ENCODE measurements at places on chromosomes 6 and 20.

GRCh38 chr6:109676724-109677123 lies 14.3 kb downstream of the AK9 start:
- DNase-seq = no peak

DNA sequence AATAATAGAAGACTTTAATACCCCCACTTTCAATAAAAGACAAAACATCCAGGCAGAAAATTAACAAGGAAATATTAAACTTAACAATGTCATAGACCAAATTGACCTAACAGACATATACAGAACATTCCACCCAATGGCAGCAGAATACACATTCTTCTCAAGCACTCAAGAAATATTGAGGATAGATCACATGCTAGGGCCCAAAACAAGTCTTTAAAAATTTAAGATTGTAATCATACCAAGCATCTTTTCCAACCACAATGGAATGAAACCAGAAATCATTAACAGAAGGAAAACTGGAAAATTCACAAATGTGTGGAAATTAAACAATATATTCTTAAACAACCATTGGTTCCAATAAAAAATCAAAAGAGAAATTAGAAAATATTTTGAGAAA lies 161.0 kb downstream of the COL12A1 start:
- DNase-seq = no peak

DNA sequence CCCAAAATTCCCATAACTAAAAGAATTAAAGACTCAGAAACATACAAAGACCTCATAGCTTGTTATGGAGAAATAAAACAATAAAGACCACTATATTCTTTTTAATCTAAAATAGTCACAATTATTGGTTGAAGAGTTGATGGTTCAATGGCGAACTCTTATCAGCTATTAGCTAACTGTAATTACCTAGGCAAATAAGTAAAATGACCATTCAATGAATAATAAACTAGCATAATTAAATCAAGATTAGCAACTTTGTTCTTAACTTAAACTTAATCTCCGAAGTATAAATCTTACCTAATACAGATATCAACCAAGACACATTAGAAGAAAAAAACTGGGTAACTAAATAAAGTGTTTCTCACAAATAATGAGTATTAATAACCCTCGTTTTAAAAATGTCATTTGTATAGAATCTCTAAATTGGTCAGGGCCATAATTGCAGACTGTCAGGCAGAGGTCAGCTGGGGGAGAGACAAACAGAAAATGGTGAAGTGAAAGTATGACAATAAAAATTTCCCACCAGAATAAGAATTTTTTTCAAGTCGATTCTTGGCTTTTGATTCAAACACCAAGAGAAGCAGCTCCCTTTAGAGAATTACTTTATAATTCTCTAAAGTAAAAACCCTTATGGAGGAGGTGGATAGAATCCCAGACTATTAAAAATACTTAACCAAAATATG lies 1.7 kb downstream of the FKBP5 start:
- no peak for DNase-seq

DNA sequence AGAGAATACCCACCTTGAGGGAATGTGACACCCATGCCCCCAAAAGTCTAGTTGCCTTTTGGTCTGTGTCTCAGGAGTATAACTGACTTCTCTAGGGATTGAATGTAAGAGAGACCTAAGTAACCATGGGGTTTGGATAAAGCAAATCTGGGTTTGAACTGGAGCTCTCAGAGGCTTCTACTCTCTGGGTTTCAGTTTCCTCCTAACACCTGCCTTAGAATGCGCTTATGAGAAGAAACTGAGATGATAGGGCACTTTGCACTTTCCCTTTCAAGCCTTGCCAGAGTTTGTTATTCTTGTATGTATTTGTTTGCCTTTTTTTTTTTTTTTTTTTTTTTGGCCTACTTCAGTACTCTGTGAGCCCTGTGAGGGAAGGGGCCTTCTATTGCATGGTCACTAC lies 19.4 kb downstream of the SDHAF4 start:
- DNase-seq = no peak

GRCh38 chr6:10163203-10163962 lies 251.5 kb downstream of the TFAP2A start:
- DNase-seq = no peak

GRCh38 chr6:137550535-137550934 lies 56.3 kb upstream of the OLIG3 start:
- no peak for DNase-seq

- DNase-seq = no peak
Measured at GRCh38 chr20:34791289-34792020, 34.0 kb downstream of the NCOA6 start.

- DNase-seq = no peak
Measured at GRCh38 chr20:47004179-47004578, 109.5 kb downstream of the EYA2 start.

DNA sequence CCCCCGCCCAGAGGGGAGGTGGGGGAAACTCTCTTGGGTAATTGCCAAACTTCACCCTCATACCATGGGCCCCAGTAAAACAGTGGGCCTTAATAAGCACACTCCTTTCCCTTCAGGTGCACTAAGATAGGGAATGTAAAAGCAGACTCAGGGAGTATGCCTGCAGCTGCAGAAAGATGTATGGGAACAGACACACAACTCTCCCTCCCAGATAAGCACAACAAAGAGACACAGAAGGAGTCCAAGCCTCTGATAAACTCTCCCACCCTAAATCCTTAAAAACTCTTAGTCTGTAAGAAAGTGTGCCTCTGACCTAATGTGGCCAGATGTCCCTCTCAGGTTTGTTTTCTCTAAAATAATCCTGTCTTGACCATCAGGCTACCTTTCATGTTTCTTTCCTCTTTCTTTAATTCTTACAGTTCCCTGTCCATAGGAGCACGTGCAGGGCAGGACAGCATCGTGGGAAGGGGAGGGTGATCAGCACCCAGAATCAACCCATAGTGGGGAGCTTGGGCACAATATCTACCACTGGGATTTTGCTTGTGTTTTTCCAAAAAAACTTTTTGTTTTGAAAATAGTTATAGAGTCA lies 11.3 kb upstream of the CTCFL start:
- DNase-seq = no peak

DNA sequence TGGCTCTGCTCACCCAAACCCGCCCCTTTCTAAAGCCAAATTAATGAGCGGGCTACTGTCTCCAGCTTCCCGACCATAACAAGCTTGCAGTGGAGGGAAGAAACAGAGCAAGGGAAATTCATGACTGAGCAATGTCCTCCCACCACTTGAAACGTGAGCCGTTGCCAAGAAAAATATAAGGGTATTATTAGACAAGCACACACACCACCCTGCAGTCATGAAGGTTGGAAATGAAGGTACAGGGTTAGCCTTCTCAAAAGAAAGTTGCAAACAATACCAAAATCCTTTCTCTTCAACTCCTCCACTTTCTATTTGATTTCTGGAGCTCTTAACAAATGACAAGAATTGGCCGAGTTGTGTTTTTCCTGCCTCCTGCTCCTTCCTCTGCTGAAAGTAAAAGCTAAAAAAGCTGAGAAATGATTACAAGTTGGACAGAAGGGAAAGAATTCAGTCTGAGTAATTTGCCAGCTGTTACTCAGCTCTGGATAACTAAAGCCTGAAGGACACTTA lies 151.1 kb upstream of the B3GAT2 start:
- no peak for DNase-seq

GRCh38 chr6:77290798-77291197 lies 172.5 kb downstream of the HTR1B start:
- no peak for DNase-seq

DNA sequence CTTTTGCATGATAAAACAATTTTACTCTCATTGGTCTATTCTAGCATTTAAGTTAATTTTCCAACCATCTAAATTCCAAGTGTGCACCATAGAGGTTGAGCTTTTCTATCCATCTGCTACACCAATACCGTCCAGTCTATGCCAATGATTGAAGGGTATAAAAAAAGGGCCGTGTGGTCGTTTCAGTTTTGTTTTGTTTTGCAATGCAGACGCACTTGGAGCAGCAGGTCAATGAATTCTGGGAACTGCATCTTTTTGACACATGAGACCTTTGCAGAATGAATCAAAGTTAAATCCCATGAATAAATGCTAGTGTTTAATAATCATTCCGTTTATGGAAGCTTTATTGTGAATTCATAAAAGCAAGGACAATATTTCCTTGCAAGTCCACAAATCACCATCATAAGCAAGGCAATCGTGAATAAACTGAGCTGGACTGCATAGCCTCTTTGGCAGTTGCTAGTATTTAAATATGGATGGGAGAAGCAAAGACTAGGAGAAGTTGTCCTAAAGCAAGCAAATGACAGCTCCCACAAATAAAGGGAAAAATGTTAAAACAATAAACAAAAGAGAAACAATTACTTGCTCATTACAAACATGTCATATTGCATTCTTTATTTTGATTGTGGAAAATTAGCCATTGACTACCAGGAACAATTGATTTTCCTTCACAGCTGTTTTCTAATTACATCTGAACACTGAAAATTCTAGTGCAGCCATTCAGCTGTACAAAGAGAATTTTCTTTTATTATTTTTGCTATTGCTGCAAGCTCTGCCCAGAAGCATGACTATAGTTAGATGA lies 649.7 kb upstream of the GJE1 start:
- no peak for DNase-seq

DNA sequence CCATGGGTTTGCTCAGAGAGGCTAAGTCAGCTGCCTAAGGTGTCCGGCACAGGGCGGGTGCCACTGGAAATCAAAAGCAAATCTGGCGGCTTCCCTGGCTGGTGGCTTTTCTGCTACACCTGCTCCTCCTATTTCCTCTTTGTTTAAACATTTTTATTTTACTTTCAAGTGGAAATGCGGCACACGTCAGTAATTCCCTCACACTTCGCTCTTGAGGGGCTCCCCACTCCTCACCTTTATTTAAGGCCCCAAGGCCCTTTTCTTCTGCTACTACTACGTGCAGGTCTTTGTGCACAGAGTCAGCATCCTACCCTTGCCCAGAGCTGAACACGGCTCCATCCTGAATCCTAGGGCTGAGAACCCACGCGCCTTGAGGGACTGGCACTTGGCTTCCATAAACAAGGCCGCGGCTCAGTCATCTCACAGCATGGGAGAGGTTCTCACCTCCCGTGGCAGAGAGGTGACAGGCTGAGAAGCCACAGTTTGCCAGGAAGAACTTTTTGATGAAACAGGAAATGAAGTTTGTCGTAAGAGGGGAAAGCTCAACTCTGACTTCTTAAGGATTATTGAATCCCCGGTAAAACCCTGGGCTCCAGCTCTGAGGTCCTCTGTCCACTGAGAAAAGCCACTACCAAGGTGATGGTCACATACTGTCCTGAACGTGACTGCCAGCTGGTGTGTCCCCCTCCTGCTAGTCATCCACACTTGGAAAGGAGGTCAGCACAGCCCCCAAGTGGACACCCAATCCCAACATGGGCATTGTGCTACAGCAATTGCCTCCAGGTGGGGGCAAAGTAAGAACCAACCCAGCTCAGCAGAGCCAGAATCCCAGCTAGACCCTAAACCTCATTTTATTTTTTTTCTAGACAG lies 48.0 kb downstream of the NFATC2 start:
- no peak for DNase-seq

DNA sequence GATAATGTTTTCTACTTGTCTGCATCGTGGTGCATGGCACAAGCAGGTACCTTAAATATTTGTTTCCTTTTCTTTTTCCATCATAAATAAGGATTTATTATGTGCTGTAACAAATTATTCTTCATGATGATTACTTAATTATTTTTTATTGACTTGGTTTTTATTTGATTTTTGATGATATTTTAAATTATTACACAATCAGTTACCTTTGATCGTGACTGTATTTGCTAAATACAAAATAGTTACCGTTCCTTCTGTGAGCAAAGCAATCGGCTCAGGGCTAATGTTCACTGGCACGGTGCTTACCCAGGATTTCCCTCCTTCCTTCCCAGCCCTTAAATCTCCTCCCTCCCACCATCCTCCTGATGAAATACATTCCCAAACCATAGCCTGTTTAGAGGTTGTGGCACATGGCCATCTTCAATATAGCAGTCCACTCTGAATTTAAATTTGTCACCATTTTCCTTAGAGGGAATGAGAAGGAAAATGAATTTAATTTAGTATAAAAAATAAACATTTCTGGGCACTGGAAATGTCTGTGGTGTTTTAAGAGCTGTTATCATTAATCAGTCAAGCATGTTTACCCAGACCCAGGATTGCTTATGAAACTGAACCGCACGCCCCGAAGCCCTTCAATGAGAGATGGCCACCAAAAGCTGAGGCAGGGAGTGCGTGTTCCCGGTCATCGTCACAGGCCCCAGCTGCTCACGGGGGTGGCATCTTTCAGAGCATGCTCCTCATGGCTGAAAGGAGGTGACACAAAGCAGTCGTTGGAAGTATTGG lies 23.0 kb upstream of the EXOC2 start:
- DNase-seq = no peak

- no peak for DNase-seq
Measured at GRCh38 chr6:40348591-40348990, 238.6 kb downstream of the LRFN2 start.

Data from cortex of kidney (tissue), 1 donor.